ENCODE measurements at places on chromosomes 13 and 19.

GRCh38 chr13:76813000-76813691 lies 73.1 kb downstream of the KCTD12 start:
- DNase-seq: no peak

DNA sequence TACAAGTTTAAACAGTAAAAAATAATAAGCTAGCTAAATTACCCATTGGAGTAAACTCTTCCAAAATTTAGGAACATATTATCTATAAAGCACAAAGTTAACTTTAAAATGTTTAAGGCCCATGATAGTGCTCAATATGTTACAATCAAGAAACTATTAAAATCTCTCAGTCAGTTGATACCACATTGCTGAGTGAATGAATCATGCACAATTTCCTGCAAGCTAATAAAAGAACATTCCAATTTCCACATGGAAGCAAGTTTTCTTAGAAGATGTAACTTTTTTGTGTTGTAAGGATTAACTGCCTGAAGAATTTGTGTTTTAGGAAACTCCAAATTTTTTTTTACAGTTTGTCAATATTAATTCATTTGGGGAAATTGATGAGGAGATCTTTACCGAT lies 666.6 kb downstream of the SLITRK1 start:
- no peak for DNase-seq

- DNase-seq: no peak
These were observed 168.1 kb upstream of the SOX21 start for GRCh38 chr13:94880463-94880862.

- no peak for DNase-seq
These were observed at the start of gene FFAR3 for GRCh38 chr19:35357867-35358573. TSS of gene FFAR3 (plus strand) at chr19:35358460. CDS start at chr19:35358891, 431 bp downstream.

- DNase-seq: no peak
These were observed 395.0 kb downstream of the PCDH9 start for GRCh38 chr13:66835040-66835628.

DNA sequence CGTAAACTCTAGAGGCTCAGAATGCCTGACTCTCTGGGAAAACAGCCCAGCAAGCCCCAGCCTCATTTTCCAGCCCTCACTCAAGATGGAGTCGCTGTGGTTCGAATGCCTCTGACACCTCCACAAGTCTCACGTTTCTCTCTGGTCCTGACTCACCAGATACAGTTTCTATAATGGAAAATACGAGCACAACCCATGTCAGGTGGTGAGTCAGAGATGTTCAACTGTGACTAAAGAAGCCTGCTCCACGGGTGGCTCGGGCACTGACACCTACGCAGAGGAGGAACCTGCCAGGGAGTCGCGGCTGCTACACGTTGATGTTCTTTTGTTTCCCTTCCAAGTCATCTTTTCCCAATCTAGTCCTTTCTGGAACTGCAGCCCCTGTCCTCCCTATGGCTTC lies 87.1 kb upstream of the STK24 start:
- DNase-seq: no peak
